ENCODE measurements at places on chromosomes 13 and 19.

DNA sequence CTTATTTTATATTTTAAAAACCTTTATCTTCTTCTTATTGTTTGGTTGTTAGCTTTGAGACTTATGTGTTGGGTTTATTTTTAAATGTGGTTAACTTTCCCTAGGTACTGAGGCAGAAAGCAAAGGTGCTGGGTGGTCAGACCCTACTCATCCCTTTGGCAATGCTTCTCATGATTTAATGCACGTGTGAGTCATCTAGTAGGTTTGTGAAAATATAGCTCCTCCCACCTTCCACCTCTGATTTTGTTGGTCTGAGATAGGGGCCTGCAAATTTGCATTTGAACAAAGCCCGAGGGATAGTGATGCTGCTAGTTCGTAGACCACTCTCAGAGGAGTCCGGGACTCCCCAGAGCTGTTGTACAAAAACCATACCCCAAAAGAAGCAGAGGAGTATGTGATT lies 771.3 kb upstream of the ARGLU1 start:
- no peak for DNase-seq

- DNase-seq, result no peak
These were observed 40.4 kb downstream of the ATP11A start for GRCh38 chr13:112730157-112730671.

DNA sequence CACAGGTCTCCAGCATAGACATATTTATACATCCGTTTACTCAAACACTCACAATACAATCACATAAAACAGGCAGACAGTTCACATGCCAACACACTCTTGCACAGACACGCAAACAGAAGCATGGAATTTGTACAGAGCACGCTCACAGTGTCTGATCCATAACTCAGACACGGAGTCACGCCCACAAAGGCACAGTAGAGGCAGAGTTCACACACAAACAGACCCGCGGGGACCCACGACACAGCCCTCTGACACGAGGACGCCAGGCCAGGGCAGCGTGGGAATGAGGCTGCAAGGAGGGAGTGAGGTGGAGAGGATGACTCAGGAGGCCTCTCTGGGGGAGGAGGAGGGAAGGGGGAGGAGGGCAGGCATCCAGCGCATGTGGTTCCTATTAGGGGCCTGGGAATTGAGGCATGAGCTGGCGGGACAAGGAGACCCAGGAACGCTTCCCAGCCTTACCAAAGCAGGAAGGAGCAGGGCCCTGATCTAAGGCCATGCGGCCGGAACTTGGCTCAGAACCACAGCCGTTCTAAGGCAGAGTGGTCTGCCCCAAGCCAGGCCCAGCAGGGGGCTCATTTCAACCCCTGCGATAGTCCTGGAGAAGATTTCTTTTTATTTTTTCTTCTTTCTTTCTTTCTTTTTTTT lies 9.1 kb upstream of the OLFM2 start:
- DNase-seq, result no peak

DNA sequence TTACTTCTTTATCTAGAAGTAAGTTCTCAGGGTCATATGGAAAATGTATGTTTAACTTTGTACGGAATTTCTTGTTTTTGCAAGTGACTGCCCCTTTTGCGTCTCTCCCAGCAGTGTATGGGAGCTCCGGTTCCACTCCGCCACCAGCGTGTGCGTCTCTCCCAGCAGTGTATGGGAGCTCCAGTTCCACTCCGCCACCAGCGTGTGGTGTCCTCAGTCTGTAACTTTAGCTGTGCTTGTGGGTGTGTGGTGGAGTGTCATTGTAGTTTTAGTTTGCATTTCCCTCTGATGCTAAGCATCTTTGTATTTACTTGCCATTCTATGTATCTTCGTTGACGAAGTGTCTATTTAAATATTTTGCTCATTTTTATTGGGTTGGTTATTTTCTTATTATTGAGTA lies 2.4 kb downstream of the CUL4A start:
- DNase-seq, result peak; percentile 10

DNA sequence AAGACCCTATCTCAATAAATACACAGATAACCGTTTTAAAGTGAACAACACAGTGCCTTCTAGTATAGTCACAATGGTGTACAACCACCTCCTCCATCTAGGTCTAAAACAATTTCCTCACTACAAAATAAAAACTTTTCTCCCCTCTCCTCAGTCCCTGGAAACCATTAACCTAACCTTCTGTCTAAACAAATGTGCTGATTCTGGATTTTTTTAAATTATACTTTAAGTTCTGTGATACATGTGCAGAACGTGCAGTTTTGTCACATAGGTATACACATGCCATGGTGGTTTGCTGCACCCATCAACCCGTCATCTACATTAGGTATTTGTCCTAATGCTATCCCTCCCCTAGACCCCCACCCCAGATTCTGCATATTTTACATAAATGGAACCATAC lies 9.8 kb upstream of the ZBTB45 start:
- DNase-seq, result no peak

GRCh38 chr13:44618326-44618725 lies 42.2 kb upstream of the TSC22D1 start:
- DNase-seq, result no peak

GRCh38 chr19:2716722-2717637 lies 4.2 kb downstream of the DIRAS1 start:
- no peak for DNase-seq

DNA sequence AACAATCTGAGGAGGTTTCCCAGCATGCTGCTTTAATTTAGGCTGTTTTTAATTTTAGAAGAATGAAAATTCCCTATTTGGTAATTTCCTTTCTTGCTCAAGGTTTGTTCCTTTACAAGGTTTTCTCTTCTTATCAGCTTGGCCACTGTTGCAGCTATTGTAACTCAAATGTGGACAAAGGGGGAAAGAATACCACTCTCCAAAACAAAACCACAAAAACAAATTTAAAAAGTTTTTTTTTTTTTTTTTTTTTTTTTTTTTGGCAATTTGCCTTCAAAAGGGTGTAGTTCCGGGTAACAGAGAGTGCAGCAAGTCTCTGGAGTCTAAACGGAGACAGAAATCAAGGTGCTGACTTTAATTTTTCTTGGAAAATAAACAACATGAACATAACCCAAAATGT lies 306.4 kb upstream of the ARGLU1 start:
- no peak for DNase-seq

GRCh38 chr19:12668932-12669269 lies 2.3 kb downstream of the WDR83 start:
- DNase-seq, result no peak

DNA sequence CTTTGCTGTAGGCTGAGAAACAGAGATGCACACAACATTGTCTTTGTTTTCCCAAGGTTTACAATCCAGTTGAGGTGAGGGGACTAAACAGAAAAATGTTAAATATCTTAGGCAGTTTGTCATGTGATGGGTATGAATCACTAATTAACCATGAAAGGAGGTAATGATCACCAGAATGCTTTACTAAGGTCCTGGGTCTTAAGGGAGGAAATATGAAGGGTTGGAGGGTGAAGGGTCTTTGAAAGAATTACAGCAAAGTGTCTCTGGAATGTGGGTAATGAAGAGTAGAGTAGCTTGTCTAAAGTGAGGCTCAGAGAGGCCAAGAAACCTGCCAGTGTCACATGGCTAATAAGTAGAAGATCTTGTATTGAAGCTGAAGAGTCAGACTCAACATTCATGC lies 19.0 kb downstream of the BIVM start:
- DNase-seq, result peak; percentile 67

Data from Caki2 (cell line).